Left ventricle myocardium inferior (tissue), 1 donor: ENCODE measurements at places on chromosomes 1 and 21. TPM values are rescaled to one million over a fixed set of nuclear protein-coding genes. Genes with fewer than 3 reads are reported as not detected.

DNA sequence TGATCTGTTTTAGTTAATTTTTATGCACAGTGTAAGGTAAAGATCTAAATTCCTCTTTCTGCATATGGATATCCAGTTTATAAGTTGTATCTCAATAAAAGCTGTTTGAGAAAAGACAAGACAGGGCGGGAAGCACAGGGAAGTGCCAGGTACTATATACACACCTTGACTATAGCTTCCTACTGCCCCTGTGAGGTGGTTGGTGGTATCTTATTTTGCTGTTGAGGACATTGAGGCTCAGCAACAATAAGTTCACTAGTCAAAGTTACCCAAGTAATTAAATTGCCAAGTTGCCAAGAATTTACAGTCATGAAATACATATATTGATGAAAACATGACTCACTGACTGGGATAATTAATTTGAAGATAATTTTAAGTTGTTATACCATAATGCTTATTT is 109.1 kb downstream of the CD247 start:
- no peak overlapping the region for H3K27ac ChIP-seq
- peaks cover 64% of the 10 kb centered on the region for H3K36me3 ChIP-seq
- H3K27me3 ChIP-seq = no peaks in the 10 kb centered on the region
- no peak for DNase-seq
- H3K4me3 ChIP-seq = no peak overlapping the region

GRCh38 chr1:54944610-54945392 is 35.6 kb upstream of the TMEM61 start:
- peak; percentile 66 for DNase-seq
- H3K27ac ChIP-seq = no peak overlapping the region
- no peaks in the 10 kb centered on the region for H3K36me3 ChIP-seq
- H3K4me3 ChIP-seq = no peak overlapping the region

GRCh38 chr1:6519935-6520671 is 28.6 kb upstream of the PLEKHG5 start:
- no peak overlapping the region for H3K27ac ChIP-seq
- H3K4me1 ChIP-seq = peaks cover 28% of the 10 kb centered on the region
- H3K4me3 ChIP-seq = no peak overlapping the region

The ADAM30 gene
- not detected for total RNA-seq

DNA sequence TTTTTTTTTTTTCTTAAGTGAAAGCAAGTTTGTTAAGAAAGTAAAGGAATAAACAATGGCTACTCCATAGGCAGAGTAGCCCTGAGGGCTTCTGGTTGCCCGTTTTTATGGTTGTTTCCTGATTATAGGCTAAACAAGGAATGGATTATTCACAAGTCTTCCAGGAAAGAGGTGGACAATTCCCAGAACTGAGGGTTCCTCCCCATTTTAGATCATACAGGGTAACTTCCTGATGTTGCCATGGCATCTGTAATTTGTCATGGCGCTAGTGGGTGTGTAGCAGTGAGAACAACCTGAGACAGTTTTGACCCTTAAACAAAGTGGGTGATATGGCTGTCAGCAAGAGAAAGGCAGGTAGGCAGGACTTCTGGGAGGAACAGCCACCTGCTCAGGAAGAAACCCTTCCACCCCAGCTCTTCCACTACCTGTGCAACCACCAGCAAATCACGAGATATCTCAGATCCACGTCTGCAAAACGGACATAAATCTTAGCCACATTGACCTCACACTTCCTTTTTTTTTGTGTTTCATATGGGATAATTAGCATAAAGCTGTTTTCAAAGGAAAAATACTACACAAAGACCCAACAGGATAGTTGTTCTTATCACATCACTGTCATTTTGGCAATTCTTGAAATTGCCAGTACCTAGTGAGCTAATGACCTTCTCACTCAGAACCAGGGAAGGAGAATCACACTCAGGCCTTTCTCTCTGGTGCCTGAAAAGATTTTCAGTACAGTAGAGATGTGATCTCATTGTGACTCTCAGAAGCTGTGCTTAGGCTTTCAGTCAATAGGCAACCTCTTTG is 34.8 kb upstream of the DUSP10 start:
- no peak overlapping the region for H3K27ac ChIP-seq
- H3K4me3 ChIP-seq = no peak overlapping the region
- no peaks in the 10 kb centered on the region for H3K36me3 ChIP-seq
- DNase-seq = no peak

The LENEP gene
- total RNA-seq = not detected

DNA sequence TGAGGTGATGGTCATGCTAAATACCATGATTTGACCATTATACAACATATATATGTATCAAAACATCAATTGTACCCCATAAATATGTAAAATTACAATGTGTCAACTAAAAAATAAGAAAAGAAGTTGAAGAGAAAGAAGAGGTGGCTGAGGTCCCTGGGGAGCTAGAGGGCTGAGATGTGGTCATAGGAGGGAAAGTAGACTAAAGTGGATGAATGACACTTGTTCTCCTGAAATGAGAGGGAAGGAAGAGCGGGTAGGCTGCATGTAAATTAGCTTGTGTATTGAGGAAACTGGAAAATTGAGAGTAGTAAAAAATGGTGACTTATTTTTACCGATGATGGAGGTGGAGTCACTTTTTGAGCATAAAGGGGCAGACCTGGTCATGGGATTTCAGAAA is 117.0 kb downstream of the ST6GALNAC3 start:
- no peaks in the 10 kb centered on the region for H3K4me1 ChIP-seq
- no peak overlapping the region for H3K4me3 ChIP-seq
- no peak overlapping the region for H3K27ac ChIP-seq
- no peaks in the 10 kb centered on the region for H3K36me3 ChIP-seq

The PTGFRN gene
- total RNA-seq = 111 TPM

GRCh38 chr1:84700070-84700469 is 9.8 kb upstream of the SSX2IP start:
- peaks cover 9% of the 10 kb centered on the region for H3K27me3 ChIP-seq
- H3K4me1 ChIP-seq = peaks cover 11% of the 10 kb centered on the region
- no peaks in the 10 kb centered on the region for H3K36me3 ChIP-seq
- H3K4me3 ChIP-seq = no peak overlapping the region

- no peak for DNase-seq
- no peaks in the 10 kb centered on the region for H3K36me3 ChIP-seq
- H3K27ac ChIP-seq = no peak overlapping the region
- H3K27me3 ChIP-seq = no peaks in the 10 kb centered on the region
Measured at GRCh38 chr1:81797701-81798100, 3.0 kb upstream of the ADGRL2 start.

GRCh38 chr1:56626546-56626945 is 18.6 kb upstream of the PRKAA2 start:
- H3K4me1 ChIP-seq = no peaks in the 10 kb centered on the region
- H3K36me3 ChIP-seq = no peaks in the 10 kb centered on the region
- no peak overlapping the region for H3K4me3 ChIP-seq
